CD14-positive monocyte (primary cell): ENCODE measurements at places on chromosomes 12 and 14.

DNA sequence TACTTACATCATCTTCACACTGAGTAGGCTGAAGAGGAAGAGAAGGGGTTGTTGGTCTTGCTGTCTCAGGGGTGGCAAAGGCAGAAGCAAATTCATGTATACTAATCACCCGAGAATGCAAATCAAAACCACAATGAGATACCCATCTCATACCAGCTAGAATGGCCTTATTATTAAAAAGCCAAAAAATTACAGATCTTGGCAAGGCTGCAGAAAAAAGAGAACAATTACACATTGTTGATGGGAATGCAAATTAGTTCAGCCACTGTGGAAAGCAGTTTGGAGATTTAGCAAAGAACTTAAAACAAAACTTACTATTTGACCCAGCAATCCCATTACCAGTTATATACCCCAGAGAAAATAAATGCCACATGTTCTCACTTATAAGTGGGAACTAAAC is 154.9 kb downstream of the SEC23A start:
- no peak for DNase-seq

DNA sequence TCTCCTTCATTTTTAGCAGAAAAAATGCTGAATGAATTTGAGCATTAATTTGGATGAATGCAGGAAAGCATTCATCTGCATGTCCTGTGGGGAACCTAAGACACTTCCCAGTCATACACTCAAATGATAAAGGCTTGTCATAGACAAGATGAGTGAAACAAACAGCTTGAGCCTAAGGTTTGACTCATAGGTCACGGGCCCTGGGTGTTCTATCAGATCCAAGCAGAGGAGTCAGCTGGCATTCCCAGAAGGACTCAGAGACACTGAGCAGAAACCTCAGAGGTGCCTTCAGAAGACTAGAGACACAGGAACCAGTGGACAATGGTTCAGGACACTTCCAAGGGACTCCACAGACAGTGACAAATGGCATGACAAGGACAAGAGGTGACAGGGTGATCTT is 183.9 kb downstream of the NTF3 start:
- no peak for DNase-seq

GRCh38 chr14:51020024-51020710 is 74.7 kb downstream of the TRIM9 start:
- DNase-seq: no peak

- DNase-seq: no peak
Measured at GRCh38 chr14:36174767-36175424, 1.6 kb downstream of the PTCSC3 start.

DNA sequence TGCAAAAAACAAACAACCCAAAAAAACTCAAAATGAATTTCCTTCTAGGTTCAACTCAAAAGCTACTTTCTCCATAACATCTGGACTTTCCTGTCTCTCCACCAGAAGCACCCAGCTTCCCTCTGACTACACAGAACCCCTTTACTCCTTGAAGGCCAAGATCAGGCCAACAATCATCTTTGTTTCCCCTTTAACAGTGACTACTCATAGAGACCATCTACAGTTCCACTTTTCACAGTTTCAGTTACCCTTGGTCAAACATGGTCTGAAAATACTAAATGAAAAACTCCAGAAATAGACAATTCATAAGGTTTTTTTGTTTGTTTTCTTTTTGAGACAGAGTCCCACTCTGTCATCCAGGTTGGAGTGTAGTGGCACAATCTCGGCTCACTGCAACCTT is 11.8 kb downstream of the GCH1 start:
- DNase-seq: peak; percentile 43
